Spinal cord (tissue), 10 donors: ENCODE measurements at places on chromosomes 2 and 18. TPM values are rescaled to one million over a fixed set of nuclear protein-coding genes. Genes with fewer than 3 reads are reported as not detected.

INPP4A gene
- total RNA-seq: 55.0 TPM

SLC8A1 gene
- total RNA-seq: 137 TPM

SCG2 gene
- total RNA-seq: 166 TPM

XIRP2 gene
- total RNA-seq: 0.59 TPM

IL36A gene
- not detected for total RNA-seq

VWA3B gene
- total RNA-seq: 1.5 TPM

DOK6 gene
- 26.5 TPM for total RNA-seq

PID1 gene
- total RNA-seq: 33.4 TPM

LRATD1 gene
- total RNA-seq: 29.4 TPM

ARHGEF4 gene
- 71.0 TPM for total RNA-seq

LRRTM1 gene
- total RNA-seq: 7.7 TPM
